Activated naive CD8-positive, alpha-beta T cell treated with anti-CD3 and anti-CD28 coated beads, Interleukin-2, amount 10 ng/mL, durations not matched to agents 7 days and 5 days (primary cell): ENCODE measurements at places on chromosomes 2 and 18.

DNA sequence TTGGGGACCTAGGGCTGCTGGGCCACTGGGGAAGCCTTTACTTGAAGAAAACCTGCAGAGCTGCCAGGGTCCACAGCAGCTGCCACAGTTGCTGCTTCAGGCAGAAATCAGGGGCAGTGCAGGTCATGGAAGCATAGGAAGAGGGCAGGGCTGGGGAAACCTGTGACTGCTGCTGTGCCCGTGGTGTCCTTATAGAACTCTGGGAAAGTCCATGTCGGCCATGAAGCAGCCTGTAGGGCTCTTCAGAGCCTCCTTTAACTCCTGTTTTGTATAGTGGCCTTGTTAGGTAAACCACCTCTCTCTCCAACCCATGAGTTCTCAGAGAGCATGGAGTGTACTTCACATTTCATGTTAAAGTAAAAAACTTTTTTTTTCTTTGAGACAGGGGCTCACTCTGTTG lies 62.1 kb downstream of the SMAD4 start:
- DNase-seq = no peak

DNA sequence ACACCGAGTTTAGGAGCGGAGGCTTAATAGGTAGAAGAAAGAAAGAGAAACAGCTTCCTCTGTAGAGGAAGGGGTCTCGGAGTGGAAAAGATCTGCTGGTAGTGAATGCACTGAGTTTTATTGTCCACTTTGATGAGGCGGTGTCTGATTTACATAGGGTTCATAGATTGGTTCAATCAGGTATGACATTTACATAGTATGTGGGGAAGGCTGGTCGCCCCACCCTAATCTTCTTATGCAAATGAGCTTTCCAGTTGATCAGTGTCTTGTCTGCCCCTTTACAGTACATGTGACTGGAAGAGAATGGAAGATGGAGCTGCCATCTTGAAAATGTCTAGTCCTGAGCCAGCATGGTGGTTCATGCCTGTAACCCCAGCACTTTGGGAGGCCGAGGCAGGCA lies 19.9 kb upstream of the CNOT11 start:
- DNase-seq = no peak

GRCh38 chr2:179788104-179788503 lies 73.3 kb downstream of the ZNF385B start:
- no peak for DNase-seq

- DNase-seq = peak; percentile 45
Observed at GRCh38 chr2:105301646-105302045, 27.9 kb downstream of the TGFBRAP1 start.

GRCh38 chr2:609881-610280 lies 67.3 kb downstream of the TMEM18 start:
- no peak for DNase-seq

DNA sequence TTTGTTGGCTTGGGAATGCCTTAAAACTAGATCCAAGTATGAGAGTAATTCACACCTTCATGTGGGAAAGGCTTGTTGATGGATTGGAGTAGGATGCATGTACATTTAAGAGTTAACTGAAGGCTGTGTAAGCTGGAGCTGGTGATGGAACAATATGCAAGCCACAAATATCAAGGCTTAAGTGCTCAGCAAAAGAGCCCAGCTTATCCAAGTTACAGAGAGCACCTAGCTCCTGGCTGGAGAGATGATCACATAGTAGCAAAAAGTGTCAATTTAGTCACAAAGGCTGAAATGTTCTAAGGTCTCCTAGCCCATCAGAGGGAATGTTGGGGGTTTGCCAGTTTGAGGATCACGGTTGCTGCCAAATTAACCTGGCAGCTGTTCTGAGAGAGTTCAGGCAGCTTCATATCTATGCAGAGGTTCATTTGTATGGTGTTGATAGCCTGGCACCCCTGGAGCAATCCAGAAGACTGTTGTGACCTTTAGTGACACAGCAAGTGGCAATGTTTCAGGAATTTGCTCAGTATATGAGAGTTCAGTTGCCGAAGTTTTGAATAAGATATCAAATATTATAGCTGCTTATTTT lies 228.2 kb downstream of the DOK6 start:
- no peak for DNase-seq

DNA sequence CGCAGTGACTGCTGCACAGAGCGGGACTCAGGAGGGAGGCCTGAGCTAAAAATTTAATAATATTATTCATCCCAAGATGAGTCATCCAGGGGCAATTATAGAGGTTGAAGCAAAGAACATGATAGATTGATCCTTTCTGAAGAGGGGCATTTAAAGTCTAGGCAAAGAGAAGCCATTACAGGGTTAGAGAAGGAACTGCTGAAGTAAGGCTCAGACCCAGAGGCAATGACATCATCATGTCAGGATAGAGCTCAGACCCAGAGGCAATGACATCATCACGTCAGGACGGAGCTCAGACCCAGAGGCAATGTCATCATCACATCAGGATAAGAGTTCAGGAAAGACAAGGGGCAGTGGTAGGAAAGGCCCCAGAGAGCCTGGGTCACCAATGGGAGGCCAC lies 184.0 kb downstream of the TMEM18 start:
- no peak for DNase-seq

DNA sequence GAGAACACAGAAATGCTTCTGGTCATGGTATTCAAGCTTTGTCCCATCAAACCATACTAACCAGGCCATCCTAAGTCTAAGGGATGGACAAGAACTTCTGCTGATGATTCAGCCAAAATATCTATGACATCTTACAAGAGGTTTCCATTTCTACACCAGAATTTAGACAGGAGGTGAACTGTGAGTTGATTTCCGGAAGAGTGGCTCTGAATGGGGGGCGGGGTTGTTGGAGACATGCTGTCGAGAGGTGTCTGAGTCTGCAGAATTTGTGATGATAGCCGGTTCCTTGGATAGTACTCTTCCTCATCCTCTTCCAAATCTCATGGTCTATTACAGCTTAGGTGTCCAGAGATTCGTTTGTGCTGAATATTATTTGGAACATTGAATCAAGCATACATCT lies 408.7 kb upstream of the TCF4 start:
- DNase-seq = no peak

- no peak for DNase-seq
Observed at GRCh38 chr2:105329197-105329554, 359 bp downstream of the TGFBRAP1 start.

DNA sequence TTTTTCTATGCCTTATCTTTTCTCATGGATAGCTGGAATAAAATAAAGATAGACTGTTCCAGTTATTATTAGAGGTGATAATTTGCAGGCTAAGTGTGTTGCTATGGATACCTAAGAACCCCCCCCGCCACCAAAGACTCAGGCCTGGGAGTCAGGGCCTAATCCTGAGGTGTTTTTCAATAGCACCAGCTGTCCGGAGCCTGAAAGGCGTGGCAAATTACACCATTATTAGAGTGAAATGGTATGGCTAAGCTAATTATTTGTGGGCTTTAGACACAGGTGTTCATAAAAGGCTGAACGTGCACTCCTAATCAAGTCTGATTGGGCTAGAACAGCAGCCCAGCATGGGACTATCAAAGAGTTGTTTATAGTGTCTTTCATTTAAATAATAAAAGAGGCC lies 293.2 kb upstream of the DCC start:
- no peak for DNase-seq

GRCh38 chr2:30766666-30767065 lies 40.6 kb downstream of the CAPN13 start:
- DNase-seq = no peak

- DNase-seq = no peak
Observed at GRCh38 chr2:126894585-126895182, 4.0 kb upstream of the TEX51 start.

DNA sequence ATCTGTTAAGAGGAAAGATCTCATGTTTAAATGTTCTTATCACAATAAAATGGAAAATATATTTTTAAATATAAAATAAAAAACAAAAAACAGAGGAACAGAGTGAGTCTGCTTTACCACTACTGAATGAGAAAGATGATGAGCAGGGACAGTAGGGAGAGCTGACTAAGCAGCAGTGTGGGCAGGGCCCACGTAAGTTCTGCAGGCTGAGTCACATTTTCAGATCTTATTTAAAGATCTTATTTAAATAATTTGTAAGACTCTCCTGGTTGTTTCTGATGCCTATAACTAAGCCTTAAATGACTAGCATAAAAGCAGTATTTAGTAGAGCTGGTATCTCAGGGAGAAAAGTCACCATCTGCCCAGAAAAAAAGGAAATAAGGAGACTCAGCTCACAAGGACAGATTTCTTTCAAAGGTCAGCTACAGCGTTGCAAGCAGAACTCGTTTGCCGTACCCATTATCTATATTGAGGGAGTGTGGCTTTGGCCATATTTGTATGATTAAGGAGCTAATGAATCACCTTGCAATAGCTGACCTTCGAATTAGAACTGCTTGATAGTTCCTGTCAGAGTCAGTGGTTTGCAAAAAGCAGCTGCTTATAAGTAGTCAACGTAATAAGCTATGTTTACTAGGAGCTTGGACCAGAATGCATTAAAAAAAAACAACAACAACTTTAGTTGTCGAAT lies 322.1 kb upstream of the CHAC2 start:
- DNase-seq = no peak

DNA sequence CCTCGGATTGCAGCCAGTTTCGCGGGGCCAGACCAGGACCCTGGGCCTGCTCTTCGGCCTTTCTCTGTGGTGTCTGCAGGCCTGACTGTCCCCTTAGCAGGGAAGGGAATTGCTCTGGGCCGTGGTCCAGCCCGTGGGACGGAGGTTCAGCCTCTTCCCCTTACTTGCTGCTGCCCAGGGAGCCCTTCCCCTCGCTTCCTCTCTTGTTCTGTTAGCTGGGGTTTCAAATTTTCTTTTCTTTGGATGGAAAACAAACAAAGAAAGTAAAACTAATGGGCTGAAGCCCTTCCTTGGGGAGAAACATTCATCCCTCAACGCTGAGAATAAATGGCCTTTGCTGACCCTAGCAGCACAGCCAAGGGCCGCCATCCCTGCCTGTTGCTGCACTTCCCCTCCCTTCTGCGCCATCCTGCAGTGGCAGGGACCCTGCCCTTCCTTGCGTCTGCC lies 52.4 kb downstream of the ASAP2 start:
- DNase-seq = no peak

- no peak for DNase-seq
Observed at GRCh38 chr2:41294331-41294730, 753.5 kb upstream of the PKDCC start.

- no peak for DNase-seq
Observed at GRCh38 chr2:205877496-205877895, 195.2 kb downstream of the NRP2 start.

- no peak for DNase-seq
Observed at GRCh38 chr18:34330308-34330707, 105.6 kb upstream of the NOL4 start.

DNA sequence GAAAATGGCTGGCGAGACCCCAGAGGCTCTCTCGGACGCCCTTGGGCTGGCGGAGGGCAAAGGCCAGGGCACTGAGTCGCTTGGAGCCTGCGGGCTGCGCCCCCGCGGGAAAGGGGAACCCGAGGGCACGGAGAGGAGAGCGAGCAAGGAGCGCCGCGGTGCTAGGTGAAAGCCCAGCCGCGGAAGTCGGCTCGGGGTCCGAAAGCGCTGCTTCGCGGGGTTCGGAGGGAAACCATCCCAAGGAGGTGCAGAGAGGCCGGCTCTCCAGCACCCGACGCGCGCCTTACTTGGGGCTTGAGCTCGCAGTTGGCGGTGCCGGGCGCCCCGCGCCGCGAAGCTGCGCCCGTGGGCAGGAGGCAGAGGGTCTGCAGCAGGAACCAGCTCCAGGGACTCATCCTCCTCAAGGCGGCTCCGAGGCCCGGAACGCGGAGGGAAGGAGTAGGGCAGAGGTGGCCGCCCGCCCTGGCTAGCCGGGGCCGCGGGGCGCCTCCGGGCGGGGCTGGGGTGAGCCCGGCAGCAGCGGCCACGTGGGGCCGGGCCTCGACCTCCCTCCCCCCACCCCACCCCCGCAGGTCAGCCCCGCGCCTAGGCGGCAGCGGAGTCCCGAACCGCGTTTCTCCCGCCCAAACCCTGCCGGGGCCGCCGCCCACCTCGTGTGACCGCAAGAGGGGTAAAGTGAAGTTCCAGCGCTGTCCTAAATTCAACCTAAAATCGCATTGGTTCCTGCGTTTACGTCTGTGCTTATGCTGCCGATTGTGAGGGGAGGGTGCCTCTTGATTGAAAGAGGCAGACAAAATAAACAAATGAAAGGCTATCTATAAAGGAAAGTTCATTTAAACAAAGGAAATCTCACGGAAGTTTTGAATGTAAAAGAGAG lies at the start of gene TRABD2A:
Gene TRABD2A, minus strand, starts transcription at position 440 of the 877 bp plus-strand sequence. Its CDS starts 45 bp downstream, at position 395.
- peak; percentile 77 for DNase-seq

GRCh38 chr18:46609048-46609447 lies 48.0 kb downstream of the LOXHD1 start:
- no peak for DNase-seq

- no peak for DNase-seq
Observed at GRCh38 chr2:65804777-65805176, 372.4 kb upstream of the SPRED2 start.

DNA sequence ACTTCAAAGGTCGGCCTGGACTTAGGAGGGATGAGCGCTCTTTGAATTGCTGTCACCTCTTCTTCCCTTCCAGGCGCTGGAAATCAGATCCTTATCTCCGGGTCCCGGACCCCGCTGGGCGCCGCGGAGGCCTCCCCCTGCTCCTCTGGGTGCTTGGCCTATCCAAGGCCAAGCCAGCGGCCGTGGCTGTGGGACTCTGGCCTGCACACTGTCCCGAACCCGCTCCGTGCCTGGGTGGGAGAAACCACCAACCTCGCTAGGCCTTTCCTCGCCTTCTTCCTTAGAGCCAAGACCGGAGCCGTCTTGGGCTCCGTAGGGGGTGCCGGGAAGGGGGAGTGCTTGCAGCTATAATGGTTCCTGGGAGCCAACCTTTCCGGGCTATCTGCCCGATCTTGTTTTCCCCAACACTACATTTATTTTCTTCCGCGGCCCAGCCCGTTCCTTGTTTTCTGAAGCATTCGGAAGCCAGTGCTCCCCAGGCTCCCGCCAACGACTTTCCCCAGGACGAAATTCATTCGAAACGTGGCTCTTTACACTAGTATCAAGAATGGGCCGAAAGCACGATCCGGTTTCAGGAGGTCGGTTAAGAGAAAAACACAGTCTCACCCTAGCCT lies 2.4 kb downstream of the OSR1 start:
- no peak for DNase-seq

DNA sequence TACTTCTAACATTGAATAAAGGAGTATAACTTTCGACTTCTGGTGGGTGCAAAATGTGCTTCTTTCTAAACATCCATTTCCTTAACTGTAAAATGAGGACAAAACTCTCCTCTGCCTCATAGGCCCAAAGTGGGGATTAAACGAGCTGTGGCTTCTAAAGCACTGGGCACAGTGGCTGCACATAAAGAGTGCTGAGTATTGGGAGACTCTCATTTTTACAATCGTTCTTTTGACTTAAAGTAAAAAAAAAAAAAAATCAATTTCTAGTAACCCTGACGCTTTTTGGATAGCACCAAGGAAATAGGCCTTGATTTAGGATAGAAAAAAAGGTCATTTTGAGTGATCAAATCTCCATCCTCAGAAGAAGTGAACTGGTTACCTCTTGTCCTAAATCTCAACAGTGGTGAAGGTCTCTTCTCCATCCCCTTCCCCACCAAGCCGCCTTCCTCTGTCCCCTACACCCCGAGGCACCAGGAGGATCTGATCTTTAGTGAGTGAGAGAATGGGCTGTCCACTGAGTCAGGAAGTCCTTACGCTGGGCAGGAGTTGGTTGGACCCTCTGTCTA lies 161.6 kb downstream of the DDX1 start:
- no peak for DNase-seq
